ENCODE measurements at places on chromosomes 2 and 18.

GRCh38 chr2:101897301-101897700 lies 94.5 kb upstream of the IL1R2 start:
- no peak for DNase-seq

GRCh38 chr2:226877491-226877890 lies 41.6 kb downstream of the RHBDD1 start:
- DNase-seq = no peak

DNA sequence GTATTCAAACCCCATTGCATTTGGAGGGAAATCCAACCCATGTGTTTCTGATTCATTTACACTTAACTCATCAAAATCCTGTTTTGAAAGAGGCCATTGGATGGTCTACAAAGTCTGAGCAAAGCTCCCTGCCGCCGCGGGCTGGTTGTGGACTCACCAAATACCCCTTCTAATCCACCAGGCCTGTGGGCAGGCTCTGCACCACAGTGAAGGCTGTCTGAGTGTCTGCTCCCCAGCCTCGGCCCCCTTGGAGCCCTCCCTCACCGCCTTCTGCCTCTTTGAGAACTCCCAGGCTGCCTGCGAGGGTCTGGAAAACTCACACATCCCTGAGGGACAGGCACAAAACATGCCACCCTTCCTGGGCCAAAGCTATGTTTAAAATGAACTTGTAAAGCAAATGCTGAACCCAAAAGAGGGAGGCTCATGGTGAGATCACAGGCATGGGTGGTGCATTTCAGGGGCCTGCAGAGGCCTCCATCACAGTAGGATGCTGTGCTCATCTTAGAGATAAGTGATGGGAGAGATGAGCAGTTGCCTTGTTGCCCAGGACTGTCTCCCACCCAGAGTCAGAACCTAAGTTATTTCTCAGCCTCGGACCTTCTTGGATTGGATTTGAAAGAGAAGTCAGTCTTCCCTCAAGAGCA lies 225.0 kb downstream of the CYP26B1 start:
- no peak for DNase-seq

DNA sequence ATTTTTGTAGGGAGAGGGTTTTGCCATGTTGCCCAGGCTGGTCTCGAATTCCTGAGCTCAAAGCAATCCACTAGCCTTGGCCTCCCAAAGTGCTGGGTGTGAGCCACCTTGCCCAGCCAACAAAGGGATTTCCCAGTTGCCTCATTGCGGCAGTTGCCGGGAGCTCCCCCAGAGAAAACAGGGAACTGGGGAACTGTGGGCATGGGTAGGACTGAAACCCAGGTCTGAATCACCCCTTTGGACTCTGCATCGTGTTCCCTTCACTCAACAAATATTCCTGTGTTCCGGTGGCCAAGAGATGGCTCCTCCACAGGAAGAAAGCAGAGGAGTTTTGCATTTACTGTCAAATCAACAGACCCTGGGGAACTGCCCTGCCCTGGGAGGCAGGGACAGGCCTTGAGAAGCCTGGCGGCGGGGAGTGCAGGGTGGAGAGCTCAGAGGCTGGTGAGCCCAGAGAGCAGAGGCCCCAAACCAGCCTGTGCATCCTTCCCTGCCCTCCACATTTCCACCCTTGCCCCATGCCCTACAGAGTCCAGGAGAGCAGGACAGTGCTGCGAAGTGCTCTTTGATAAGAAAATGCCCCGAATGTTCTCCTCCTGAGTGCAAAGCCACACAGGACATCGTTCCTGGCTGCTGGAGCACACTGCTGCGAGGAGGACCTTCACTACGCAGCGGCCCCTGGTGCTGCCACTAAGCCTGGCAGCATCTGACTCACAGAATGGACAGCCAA lies 24.9 kb downstream of the MYO7B start:
- DNase-seq = no peak

DNA sequence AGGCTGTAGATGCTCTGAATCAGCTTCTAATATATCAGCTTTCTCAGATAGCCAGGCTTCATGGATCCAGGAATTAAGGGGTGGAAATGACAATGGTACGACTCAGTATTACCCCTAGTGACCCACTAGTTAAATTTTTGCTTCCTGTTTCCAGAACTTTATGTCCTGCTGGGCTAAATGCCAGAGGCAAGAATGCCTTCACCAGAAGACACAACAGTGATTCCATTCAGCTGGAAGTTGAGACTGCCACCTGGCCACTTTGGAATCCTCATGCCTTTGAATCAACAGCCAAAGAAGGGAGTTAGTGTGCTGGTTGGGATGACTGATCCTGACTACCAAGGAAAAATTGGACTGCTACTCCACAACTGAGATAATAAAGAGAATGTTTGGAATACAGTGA lies 239.1 kb downstream of the ASXL3 start:
- DNase-seq = no peak

DNA sequence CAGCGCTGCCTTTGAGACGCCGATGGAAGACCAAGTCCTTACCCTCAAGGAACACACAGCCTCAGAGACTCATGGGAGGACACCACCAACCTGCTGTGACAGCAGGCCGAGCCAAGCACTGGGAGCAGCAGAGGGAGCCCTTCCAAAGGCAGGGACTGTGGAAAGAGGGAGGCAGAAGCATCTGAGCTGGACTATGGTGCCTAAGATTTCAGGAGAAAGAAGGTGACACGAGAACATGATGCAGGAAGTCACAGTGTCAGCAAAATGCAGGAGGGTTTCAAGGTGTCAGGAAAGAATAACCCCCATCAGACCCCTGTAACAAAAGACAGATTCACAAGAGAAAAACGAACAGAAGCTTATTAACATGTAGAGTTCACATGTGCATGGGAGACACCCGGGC lies 24.2 kb upstream of the COX7A2L start:
- no peak for DNase-seq

DNA sequence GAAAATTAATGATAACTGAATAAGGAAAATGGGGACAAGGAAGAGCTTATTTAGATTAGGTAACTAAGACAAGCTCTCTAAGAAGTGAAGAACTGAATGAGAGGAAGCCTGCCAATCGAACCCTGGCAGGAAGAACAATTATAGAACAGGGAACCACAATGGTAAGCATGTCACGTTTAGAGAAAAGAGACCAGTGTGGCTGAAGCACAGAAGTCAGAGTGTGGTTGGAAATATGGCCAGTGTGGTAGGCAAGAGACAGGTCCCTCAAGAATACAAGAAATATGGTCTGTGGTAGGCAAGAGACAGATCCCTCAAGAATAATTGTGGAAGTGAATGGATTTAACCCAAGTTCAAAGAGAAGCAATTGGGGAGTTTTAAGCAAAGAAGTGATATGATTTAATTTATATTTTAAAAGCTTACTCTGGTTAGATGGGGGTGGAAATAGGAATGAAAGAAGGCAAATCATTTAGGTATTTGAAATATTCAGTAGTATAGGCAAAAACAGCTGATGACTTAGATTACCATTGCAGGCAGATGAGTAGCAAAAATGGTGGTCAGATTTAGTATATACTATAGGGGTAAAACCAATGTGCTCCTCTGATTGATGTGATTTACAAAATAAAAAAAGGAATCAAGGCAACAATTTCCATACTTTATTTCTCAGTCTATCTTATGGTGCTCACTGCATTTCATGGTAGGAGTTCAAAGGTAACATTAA lies 38.8 kb upstream of the ERMN start:
- DNase-seq = no peak

DNA sequence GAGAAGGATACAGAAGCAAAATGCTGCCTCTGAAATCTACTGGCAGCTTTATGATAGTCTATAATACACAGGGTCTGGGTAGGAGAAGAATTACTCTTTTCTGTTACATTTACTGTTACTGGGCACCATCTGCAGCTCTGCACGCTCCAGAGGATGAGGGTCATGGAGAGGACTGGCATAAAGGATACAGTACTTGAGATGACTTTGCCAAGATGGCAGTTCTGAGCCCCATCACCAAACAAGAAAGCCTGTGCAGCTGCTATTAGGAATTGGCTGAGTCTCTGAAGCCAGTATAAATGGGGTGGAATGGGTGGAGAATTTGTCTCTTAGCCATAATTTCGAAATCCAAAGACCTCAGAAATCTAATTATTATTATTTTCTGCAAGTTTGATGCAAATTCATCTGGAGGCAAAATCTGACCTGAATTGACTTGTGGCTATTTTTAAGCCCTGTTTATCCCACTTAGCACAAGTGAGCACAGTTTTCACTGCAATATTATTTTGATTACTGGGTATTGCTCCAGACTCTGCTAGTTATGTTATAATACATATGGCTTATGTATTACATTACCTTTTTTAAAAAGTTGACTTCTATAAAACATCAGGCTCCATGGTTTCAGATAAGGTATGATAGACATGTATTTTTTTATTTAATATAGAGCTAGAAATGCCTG lies 579.5 kb downstream of the MBD2 start:
- no peak for DNase-seq

DNA sequence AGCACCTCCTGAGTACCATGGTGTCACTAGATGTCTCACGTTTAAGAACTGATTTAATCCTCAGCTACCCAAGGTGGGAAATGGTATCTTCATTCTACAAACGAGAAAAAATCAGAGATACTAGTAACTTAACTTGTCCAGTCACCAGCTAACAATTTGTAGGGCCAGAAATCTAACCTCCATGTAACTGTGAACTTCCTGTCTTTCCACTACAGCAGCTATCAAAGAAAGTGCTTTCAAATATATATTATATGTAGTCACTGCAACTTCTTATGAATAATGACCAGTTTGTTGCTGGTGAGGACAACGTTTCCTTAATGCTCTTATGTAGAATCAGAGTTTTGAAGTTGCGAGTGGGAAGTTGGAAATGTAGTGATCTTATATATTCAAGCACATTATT lies 1.9 kb downstream of the REV1 start:
- DNase-seq = no peak
